ENCODE measurements at places on chromosomes 1 and 21.

DNA sequence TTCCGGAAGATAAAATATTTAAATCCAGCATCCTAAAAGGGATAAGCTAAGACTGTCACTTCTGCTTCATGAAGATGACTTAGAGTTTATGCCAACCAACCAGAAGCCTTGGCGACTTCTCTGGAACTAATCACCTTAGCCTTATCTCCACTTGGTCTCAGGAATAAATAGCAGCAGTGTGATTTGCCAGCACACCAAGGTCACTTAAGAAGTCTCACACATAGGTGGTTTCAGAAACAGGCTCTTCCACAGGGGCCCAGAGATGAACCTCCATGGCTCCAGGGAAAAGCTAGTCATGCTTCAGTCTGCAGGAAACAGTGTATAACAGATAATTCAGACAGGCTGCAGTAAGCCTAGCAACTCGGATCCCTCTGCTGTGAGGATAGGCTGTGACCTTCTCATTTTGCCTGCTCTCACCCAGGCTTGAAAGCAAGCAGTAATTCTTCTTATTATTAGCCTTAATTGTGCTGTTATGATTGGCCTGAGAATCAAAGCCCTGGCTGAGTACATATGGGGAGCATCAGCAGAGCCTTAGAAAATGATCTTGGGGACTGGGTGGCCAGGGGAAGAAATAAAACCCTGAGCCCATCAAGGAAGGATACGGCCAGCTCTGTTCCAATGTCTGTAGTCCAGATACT, 84.7 kb downstream of the WLS start:
- no peak overlapping the region for H3K4me3 ChIP-seq
- H3K4me1 ChIP-seq: no peaks in the 10 kb centered on the region
- no peak for DNase-seq
- H3K27me3 ChIP-seq: no peaks in the 10 kb centered on the region
- no peak overlapping the region for H3K27ac ChIP-seq

DNA sequence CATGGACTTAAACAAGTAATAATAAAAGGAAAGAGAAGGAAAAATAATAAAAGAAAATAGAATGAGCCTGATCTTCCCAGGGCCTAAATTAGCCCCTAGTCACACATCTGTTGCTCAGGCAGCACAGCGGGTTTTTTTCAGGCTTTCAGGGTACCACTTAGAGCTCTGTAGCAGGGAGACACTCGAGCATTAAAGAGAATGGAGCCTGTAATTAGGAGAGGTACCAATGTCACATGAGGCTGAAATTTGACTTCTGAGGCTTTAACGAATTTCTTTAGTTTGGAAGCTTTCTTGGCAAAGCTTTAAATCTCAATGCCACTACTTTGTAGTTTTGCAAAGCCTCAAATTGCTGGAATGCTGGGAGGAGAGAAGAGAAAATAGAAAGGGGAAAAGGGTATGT, 116.3 kb downstream of the AK5 start:
- H3K4me1 ChIP-seq: peaks cover 49% of the 10 kb centered on the region
- no peak overlapping the region for H3K27ac ChIP-seq
- H3K4me3 ChIP-seq: no peak overlapping the region
- no peak for DNase-seq

DNA sequence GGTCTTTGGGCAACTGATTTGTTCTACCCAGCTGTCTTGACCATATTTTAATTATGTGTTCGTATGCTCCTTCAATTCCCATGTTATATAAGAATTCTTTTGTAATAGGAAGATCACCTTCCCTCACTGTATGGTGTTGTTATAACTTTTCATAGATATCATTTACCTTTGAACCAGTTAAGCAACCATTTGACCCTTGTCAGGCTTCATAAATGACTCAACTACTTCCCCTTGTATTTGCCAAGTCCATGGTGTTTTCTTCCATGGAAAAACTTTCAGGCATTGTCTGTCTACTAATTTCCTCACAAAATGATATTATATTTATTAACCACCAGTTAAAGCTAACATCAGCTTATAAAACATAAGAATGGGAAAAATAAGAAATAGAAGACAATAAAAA, 5.1 kb downstream of the BPNT1 start:
- H3K4me1 ChIP-seq: peaks cover 6% of the 10 kb centered on the region
- H3K27ac ChIP-seq: no peak overlapping the region
- DNase-seq: no peak

DNA sequence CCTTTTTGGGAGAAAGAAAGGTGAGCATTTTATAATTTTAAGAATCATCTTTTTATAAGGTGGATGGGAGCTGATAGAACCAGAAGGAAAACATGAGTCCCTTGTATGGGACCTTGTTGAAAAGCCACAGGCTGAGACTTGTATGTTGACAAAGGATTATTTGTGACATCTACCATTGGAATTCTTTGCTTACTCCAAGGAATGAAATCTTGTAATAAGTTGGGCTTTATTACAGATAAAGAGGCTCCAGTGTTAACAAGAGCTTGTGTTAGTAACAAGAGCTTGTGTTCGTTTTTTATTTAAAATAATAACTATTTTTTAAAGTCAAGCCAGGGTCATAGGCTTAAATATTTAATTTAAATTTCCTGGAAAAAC, 201.1 kb upstream of the CHRM3 start:
- H3K4me3 ChIP-seq: no peak overlapping the region
- H3K27ac ChIP-seq: no peak overlapping the region
- DNase-seq: no peak
- H3K27me3 ChIP-seq: no peaks in the 10 kb centered on the region
- no peaks in the 10 kb centered on the region for H3K36me3 ChIP-seq

- no peaks in the 10 kb centered on the region for H3K36me3 ChIP-seq
- no peak for DNase-seq
Measured at GRCh38 chr1:168514455-168514854, 29.3 kb downstream of the XCL2 start.

- H3K4me1 ChIP-seq: peaks cover 69% of the 10 kb centered on the region
- no peak overlapping the region for H3K4me3 ChIP-seq
- DNase-seq: no peak
- H3K27me3 ChIP-seq: no peaks in the 10 kb centered on the region
Measured at GRCh38 chr1:234616644-234617043, 6.7 kb upstream of the IRF2BP2 start.

DNA sequence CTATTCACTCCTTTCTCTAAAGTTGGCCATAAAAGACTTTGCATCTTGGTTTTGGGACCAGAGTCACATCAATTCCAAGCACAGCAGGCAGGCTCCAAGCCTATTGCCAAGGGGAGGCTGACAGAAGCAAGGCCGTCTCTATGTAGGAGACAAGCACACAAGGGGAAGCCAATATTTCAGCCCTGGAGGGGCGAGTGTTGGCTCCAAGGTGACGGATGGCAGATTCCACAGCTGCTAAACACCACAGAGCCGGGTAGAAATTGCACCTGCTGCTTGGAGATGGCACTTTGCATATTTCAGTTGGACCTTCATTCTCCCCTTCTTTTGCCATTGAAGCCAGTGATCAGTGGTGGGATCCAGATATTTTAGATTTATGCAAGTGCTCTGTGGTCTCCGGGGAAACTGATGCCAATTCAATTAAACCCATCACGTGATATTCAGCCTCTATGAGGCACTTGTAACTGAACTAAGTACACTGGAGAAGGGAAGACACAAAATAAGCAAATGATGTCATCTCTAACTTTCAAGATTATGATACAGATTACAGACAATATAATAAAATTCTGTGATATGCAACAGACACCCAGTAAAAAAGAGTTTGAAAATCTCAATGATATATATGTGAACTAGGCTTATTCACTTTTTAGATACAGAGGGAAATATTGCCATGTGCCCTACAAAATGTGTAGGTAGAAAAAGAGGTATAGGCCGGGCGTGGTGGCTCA, 102.8 kb upstream of the GREM2 start:
- H3K27me3 ChIP-seq: no peaks in the 10 kb centered on the region
- no peaks in the 10 kb centered on the region for H3K36me3 ChIP-seq
- no peak overlapping the region for H3K27ac ChIP-seq
- no peak for DNase-seq
- no peaks in the 10 kb centered on the region for H3K4me1 ChIP-seq

DNA sequence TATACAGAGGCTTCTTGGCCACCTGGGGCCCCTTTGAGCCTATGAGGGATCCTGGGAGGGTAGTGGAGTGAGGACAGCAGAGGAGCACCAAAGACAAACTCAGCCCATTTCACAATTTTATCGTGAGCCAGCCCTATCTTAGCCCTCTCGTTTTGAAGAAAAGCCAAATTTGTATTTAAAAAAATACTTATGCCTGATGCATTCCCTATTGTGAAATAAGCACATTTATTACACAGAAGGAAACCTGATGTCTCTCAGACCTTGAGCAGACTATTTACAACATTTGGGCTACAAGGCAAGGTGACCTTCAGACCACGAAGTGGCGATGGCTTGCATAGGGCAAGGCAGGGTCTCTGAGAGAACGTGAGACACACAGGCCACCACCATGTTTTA, 41.3 kb upstream of the H6PD start:
- H3K36me3 ChIP-seq: no peaks in the 10 kb centered on the region
- no peak overlapping the region for H3K27ac ChIP-seq
- peaks cover 39% of the 10 kb centered on the region for H3K27me3 ChIP-seq
- DNase-seq: no peak

GRCh38 chr21:32757804-32758203, 13.8 kb downstream of the PAXBP1 start:
- H3K36me3 ChIP-seq: peaks cover 28% of the 10 kb centered on the region
- DNase-seq: no peak
- H3K27me3 ChIP-seq: no peaks in the 10 kb centered on the region
- H3K4me1 ChIP-seq: peaks cover 6% of the 10 kb centered on the region
- H3K4me3 ChIP-seq: no peak overlapping the region

DNA sequence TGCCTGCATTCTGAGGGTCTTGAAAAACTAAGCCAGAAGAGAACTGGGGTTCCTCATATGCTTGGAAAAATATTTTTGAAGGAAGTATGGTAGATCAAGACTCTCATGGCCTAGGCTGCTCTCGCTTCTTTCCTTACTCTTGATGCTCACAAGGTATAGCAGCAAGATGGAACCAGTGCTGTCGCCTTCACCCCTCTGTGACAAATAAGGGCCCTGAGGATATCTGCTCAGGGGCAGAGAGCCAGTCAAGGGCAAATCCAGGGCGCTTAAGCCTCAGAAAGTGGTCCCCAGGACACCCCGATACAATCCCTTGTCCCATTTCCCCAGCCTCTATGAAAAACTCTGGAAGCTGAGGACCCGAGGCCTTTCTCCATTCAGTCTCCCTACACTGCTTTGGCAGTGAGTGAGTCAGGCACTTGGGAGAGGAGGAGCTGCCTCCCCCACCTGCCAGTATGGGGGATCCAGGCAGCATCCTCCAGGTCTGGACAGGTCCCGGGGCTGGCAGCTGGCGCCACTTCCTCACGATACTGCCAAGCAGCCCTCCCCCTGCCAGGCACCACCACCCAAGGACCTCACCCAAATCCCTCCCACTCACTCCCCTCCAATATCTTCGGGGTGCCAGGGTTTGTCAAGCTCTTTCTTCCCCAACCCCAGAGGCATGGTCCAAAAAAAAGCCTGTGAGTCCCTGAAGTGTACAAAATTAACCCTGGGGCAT, 1.3 kb downstream of the IGSF9 start:
- DNase-seq: no peak
- H3K4me3 ChIP-seq: peak overlapping the region; percentile 94
- H3K36me3 ChIP-seq: peaks cover 1% of the 10 kb centered on the region
- H3K27me3 ChIP-seq: peaks cover 26% of the 10 kb centered on the region
- H3K4me1 ChIP-seq: peaks cover 57% of the 10 kb centered on the region

DNA sequence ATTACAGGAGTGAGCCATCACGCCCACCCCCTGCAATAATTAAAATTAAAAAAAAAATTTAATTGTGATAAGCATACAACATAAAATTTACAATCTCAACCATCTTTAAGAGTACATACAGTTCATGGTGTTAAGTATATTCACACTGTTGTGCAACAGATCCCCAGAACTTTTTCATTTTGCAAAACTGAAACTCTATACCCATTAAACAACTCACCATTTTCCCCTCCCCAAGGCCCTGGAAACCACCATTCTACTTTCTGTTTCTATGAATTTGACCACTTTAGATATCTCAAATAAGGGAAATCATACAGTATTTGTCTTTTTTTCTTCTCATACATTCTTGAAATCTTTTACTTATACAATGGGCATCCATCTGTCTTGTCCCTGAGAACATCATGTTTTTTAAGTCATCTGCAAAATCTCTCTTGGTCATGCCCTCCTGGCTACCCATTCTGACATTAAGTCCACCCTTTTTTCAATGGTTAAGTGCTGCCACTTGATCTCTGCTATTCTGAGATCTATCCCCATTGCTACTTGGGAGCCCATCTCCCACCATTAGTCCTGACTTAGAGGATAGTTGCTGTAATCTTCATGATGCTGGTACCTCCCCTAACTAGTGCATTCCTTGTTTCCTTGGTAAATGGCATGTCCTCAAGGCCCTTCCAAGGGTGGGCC, 39.4 kb upstream of the ZFYVE9 start:
- no peak overlapping the region for H3K4me3 ChIP-seq
- H3K27me3 ChIP-seq: peaks cover 23% of the 10 kb centered on the region
- DNase-seq: no peak
- H3K4me1 ChIP-seq: peaks cover 11% of the 10 kb centered on the region
- no peak overlapping the region for H3K27ac ChIP-seq

GRCh38 chr1:228370439-228370940, 36.1 kb downstream of the TRIM11 start:
- H3K4me1 ChIP-seq: no peaks in the 10 kb centered on the region
- no peak overlapping the region for H3K4me3 ChIP-seq
- no peak overlapping the region for H3K27ac ChIP-seq
